Trophoblast cell (in vitro differentiated cells and primary cell): ENCODE measurements at places on chromosomes 6 and 20.

DNA sequence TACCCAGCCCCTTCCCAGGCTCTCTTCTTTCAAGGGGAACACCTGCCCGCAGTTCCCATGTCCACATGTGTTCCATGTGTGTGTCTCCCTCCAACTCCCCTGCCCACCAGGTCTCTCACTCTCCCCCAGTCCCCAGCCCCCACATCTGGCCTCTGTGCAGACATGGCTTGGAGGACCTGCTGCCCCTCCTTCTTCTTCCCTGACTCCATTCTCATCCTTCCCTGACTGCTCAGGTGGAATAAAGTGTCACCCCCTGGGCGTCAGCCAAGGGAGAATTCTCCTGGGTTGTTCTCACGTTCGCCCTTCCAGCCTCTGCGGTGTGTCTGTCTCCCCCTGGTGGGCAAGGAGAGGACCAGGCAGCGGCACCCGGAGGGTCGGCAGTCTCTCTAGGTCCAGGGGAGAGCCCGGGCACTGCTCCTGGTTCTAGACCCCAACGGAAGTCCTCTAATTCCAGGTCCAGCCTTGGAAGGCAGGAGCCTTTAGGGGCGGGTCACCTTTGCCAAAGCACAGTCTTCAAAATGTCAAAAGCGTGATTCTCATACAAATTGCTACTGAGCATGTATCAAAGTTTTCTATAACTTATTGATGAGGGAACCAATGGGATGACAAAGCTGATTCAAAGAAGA is 50.5 kb downstream of the EBF4 start:
- DNase-seq: peak; percentile 71
- no peaks in the 10 kb centered on the region for H3K27me3 ChIP-seq
- no peak overlapping the region for H3K4me3 ChIP-seq
- no peaks in the 10 kb centered on the region for H3K4me1 ChIP-seq

DNA sequence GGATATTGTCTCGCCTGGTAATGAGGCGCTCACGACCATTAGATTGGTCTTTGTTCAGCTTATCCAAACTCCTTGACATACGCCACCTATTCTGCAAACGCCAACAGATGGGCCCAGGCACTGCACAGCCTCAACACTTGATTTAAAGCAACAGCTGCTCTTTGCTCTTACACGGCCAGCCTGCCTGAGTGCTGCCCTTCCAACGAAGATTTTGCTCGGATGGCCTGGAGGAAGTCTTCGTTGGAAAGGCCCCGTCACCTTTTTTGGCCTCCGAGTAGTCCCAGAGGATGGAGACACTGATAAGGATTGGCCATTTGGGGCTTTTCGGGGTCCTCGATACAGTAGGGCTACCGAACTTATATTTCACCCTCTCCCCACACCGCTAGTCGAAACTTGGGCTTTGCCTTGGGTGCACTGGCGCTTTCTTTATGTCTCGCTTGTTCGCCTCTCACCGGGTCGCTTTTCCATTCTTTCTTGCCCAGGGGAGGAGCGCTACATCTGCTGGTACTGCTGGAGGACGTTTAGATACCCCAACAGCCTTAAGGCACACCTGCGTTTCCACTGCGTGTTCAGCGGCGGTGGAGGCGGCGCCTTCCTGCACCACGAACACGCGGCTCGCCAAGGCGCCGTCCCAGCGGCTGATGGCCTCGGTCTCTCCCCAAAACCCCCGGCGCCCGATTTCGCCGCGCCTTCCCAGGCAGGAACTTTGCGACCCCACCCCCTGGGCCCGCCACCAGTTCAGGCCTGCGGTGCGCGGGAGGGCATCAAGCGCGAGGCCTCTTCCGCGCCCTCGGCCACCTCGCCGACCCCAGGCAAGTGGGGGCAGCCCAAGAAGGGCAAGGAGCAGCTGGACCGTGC is 6.1 kb downstream of the PRDM13 start:
- H3K36me3 ChIP-seq: no peaks in the 10 kb centered on the region
- H3K27me3 ChIP-seq: peaks cover 61% of the 10 kb centered on the region
- no peak overlapping the region for H3K27ac ChIP-seq
- H3K4me3 ChIP-seq: peak overlapping the region; percentile 50

- peak overlapping the region; percentile 16 for H3K27ac ChIP-seq
- H3K36me3 ChIP-seq: no peaks in the 10 kb centered on the region
- peaks cover 20% of the 10 kb centered on the region for H3K4me1 ChIP-seq
- peak overlapping the region; percentile 50 for H3K4me3 ChIP-seq
- no peaks in the 10 kb centered on the region for H3K27me3 ChIP-seq
- DNase-seq: peak; percentile 58
Measured at GRCh38 chr20:35617397-35618262, 2.0 kb downstream of the SPAG4 start.

DNA sequence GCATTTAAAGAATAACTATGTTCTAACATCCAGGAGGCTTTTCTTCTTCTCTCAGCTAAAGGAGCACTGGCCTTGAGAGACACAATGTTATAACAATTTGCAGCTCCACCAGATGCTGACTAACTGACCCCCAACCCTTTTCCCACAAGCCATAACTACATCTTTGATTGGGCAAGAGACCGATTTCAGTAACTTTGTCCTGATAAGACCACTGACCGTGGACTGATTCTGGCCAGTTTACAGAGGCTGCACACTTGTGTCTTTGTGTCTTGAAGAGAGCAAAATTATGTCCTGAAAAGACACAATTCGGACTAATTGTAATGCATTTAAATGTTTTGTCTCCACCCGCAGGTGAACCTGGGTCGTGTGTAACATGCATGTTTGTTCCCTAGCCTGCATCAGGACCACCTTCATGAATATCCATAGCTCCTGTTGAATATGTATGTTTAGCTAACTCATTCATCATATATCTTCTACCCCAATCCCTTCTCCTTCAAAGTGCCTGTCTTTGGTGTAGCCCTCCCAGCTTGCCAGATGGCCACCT is 22.3 kb downstream of the ABRACL start:
- H3K4me1 ChIP-seq: no peaks in the 10 kb centered on the region
- no peak overlapping the region for H3K4me3 ChIP-seq
- no peaks in the 10 kb centered on the region for H3K27me3 ChIP-seq
- no peaks in the 10 kb centered on the region for H3K36me3 ChIP-seq

DNA sequence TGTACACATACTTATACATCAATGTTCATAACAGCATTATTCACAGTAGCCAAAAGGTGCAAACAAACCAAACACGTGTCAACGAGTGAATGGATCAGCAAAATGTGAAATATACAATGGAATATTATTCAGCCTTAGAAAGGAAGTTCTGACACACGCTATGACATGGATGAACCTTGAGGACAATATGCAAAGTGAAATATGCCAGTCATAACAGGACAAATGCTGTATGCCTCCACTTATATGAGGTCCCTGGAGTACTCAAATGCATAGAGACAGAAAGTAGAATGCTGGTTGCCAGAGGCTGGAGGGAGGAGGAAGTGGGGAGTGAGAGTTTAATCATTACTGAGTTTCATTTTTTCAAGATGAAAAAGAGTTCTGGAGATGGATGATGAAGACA is 37.8 kb upstream of the IGF2R start:
- H3K36me3 ChIP-seq: no peaks in the 10 kb centered on the region
- DNase-seq: no peak
- H3K4me3 ChIP-seq: no peak overlapping the region
- H3K27me3 ChIP-seq: no peaks in the 10 kb centered on the region

GRCh38 chr20:52172392-52173047 is 19.1 kb downstream of the ZFP64 start:
- no peak for DNase-seq
- no peak overlapping the region for H3K27ac ChIP-seq
- H3K36me3 ChIP-seq: no peaks in the 10 kb centered on the region
- no peak overlapping the region for H3K4me3 ChIP-seq

DNA sequence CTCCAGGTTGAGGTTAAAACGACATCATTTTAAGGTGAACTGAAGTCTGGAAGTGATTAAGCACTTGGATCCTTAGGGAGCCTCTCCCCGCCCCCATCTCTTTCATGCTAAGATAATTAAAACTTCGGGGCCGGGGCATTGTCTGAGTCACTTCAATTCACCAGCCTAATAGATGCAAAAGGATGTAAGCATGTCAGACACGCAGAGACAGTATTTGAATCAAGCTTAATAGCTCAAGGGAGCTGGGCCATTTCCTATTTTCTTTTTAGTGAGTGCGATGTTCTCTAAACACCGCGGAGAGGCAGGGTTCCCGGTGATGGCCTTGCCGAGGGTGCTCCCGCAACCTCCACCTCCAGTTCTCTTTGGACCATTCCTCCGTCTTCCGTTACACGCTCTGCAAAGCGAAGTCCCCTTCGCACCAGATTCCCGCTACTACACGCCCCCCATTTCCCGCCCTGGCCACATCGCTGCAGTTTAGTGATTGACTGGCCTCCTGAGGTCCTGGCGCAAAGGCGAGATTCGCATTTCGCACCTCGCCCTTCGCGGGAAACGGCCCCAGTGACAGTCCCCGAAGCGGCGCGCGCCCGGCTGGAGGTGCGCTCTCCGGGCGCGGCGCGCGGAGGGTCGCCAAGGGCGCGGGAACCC is 516 bp upstream of the IRF4 start:
- no peaks in the 10 kb centered on the region for H3K36me3 ChIP-seq
- H3K27me3 ChIP-seq: peaks cover 41% of the 10 kb centered on the region
- no peak overlapping the region for H3K4me3 ChIP-seq
- no peak for DNase-seq

GRCh38 chr6:130749402-130749801 is 77.8 kb upstream of the SMLR1 start:
- no peaks in the 10 kb centered on the region for H3K4me1 ChIP-seq
- no peak overlapping the region for H3K4me3 ChIP-seq
- H3K36me3 ChIP-seq: no peaks in the 10 kb centered on the region
- no peak overlapping the region for H3K27ac ChIP-seq

GRCh38 chr20:52031563-52032303 is 159.8 kb downstream of the ZFP64 start:
- no peaks in the 10 kb centered on the region for H3K27me3 ChIP-seq
- H3K36me3 ChIP-seq: no peaks in the 10 kb centered on the region
- no peak overlapping the region for H3K4me3 ChIP-seq
- DNase-seq: peak; percentile 55

DNA sequence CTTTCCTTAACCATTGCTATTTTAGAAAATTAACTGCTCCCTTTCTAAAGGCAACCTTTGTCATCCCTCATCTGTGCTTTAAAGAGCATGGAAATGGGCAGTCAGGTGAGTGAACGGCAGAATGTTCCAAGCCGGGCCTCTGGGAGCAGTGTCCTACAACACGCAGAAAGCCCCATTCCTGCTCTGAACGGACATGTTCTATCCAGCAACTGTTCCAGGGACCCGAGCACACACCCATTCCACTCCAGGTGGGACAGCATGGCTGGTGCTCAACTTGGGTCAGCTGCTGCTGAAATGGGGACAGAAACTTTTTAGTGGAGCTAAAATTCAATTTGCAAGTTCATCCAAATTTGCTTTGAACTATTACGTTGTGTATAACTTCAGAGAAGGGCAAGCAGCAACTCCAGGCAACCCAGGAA is 26.7 kb downstream of the DIDO1 start:
- no peaks in the 10 kb centered on the region for H3K27me3 ChIP-seq
- no peak overlapping the region for H3K27ac ChIP-seq
- no peak overlapping the region for H3K4me3 ChIP-seq
- peaks cover 7% of the 10 kb centered on the region for H3K4me1 ChIP-seq
- H3K36me3 ChIP-seq: peaks cover 53% of the 10 kb centered on the region

- no peaks in the 10 kb centered on the region for H3K27me3 ChIP-seq
- DNase-seq: no peak
- H3K27ac ChIP-seq: no peak overlapping the region
- H3K4me1 ChIP-seq: no peaks in the 10 kb centered on the region
- H3K4me3 ChIP-seq: no peak overlapping the region
Measured at GRCh38 chr6:104239971-104240370, 619.7 kb downstream of the HACE1 start.

- H3K4me3 ChIP-seq: no peak overlapping the region
- H3K4me1 ChIP-seq: no peaks in the 10 kb centered on the region
- H3K36me3 ChIP-seq: no peaks in the 10 kb centered on the region
- no peak for DNase-seq
Measured at GRCh38 chr6:71336901-71337300, 48.3 kb downstream of the OGFRL1 start.

DNA sequence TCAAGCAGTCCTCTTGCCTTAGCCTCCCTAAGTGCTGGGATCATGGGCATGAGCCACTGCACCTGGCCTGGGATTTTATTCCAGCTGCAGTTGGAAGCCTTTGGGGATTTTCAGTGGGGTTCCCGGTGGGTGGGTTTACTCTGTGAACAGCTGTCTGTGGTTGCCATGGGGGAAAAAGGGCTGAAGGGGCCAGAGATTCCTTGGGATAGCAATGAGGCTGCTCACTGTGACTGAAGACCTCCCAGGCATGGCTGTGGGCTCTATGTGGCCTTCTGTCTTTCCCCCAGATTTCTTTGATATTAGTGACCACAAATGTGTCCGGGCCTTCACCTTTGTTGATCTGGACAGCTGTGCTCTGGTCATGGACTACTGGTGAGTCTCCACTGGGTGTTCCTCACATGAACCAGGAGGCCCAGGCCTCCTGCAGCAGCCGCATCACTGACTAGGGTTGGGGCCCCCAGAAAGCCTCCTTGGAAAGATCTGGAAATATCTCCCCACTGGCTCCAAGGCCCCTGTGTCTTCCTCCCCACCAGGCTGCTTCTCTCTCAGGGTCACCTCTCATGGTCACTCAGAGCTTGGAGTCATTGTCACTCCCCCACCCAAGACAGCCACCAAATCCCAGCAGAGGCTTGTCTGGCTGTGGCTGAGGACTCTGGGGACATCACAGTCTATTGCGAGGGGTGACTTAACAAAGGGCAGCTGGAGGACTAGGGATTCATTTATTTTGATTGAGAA is 33.4 kb downstream of the EFCAB8 start:
- no peaks in the 10 kb centered on the region for H3K27me3 ChIP-seq
- H3K27ac ChIP-seq: no peak overlapping the region
- no peak for DNase-seq
- H3K4me1 ChIP-seq: no peaks in the 10 kb centered on the region
- H3K36me3 ChIP-seq: no peaks in the 10 kb centered on the region
- H3K4me3 ChIP-seq: no peak overlapping the region

GRCh38 chr6:71349976-71350615 is 61.5 kb downstream of the OGFRL1 start:
- H3K27me3 ChIP-seq: no peaks in the 10 kb centered on the region
- H3K27ac ChIP-seq: no peak overlapping the region
- H3K36me3 ChIP-seq: no peaks in the 10 kb centered on the region
- no peak for DNase-seq
- no peak overlapping the region for H3K4me3 ChIP-seq

DNA sequence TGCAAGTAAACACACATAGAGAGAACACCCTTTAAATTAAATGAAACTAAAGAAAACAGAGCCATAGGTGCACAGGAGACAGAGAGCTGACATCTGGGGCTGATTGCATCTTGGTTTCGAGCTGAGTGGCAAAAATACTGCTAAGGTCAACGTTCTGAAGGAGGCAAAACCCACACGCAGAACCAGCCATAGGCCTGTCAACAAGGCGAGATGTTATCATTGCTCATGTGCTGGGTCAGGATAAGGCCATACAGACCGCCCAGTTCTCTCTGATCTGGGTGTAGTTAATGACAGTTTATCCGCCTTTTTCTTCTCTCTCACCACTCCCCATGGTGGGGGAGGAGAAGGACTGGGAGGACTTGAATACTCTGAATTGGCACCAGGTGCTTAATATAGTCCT is 4.5 kb upstream of the FAM110A start:
- H3K27ac ChIP-seq: no peak overlapping the region
- H3K4me3 ChIP-seq: no peak overlapping the region
- peaks cover 2% of the 10 kb centered on the region for H3K4me1 ChIP-seq
- no peaks in the 10 kb centered on the region for H3K36me3 ChIP-seq
- H3K27me3 ChIP-seq: no peaks in the 10 kb centered on the region
